ENCODE measurements at places on chromosomes 7 and 10.

- DNase-seq = no peak
These were observed 38.3 kb downstream of the AKR1B1 start for GRCh38 chr7:134420424-134421125.

DNA sequence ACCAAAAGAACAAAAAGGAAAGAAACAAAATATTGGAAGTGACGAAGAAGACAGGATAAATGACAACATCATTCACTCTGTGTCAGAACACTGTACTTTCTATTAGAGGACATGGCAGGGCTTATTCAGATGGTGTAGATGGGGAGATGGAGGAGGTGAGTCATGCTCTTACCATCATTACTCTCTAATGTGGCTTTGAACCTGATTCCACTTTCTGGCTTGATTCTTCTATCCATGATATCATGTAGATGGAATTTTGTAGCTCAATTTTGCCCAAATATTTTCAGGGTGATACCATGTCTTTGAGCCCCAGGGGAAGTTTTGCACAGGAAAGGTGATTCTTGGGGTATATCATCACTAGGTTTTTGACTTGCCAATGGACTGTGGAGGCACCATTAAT is 91.7 kb downstream of the CFAP58 start:
- DNase-seq = no peak

DNA sequence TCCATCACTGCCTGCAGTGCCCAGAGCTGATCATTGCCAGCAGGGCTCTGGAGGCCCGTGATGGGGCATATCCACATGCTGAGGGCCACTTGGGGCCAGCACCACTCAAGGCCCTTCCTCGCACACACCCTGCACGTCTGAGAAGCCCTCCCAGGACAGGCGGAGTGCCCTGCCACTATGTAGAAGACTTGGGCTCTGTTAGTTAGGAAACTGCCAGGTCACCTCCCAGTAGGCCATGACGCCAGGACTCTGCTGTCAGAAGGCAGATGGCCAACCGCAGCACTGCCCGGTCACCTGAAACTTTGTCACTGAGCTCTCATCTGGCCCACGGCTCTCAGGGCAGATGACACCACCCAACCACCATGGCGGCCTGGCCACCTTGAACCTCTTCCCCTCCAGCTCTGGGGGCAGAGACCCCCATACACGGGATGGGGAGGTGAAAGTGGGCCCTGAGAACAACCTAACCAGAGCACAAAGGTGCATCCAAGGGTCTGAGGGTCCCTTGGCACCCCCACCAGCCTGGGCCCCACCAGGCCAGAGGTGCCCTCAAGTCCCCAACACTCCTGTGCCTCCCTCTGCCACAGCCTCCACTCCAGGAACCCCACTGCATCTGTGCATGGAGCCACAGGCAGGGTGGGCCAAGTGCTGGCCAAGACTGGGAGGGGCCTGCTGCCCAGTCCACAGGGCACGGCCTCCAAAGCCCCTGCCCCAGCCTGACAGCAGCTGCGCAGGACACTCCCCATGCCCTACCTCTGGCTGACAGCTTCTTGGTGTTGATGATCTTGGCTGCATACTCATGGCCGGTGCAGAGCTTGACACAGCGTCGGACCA is 41.8 kb downstream of the CAMK2B start:
- peak; percentile 1 for DNase-seq

- DNase-seq = no peak
These were observed 30.1 kb downstream of the OSBPL3 start for GRCh38 chr7:24949884-24950283.

GRCh38 chr10:61125560-61126170 is 181.7 kb upstream of the RHOBTB1 start:
- no peak for DNase-seq

DNA sequence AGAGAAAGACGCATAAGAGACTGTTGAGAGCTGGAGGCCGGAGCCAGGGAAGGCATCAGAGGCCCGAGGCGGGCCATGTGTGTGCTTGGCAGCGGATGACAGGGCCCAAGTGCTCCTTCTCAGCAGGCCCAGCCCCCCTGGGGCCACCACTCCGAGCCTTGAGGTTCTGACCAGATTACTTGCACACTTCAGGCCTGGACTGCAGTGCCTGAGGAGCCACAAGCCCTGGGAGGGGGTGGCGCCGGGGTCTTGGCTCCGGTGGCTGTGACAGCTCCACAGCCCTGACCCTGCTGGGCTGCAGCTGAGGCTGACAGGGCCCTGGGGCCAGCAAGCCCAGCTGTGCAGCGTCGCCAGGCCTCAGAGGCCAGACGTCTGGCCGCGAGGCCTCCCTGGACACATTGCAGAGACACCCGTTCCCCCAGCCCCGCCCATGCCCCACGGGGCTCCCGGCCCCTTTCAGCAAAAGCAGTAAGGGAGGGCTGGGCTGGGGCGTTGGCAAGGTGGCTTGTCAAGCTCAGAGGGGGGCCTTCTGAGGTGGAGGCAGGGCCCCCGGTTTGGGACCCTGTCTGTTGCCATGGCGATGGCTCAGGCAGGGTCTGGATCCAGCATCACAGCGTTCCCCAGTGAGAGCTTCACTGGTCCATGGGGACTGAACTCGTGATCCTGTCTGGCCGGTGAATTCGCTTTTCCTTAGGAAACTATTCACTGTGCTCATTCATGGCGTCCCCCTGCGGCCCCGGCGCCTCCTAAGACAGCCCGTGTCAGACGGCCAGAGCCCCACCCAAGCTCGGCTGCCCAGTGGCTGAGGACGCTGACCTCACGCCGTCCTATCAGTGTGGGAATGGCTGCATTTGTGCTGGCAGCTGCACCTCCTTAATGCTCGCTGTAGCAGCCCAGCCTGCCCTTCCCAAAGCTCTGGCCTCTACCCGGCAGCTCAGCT is 5.7 kb downstream of the ELN start:
- DNase-seq = no peak

- DNase-seq = no peak
These were observed 89.6 kb upstream of the ZNF804B start for GRCh38 chr7:88669913-88670312.

DNA sequence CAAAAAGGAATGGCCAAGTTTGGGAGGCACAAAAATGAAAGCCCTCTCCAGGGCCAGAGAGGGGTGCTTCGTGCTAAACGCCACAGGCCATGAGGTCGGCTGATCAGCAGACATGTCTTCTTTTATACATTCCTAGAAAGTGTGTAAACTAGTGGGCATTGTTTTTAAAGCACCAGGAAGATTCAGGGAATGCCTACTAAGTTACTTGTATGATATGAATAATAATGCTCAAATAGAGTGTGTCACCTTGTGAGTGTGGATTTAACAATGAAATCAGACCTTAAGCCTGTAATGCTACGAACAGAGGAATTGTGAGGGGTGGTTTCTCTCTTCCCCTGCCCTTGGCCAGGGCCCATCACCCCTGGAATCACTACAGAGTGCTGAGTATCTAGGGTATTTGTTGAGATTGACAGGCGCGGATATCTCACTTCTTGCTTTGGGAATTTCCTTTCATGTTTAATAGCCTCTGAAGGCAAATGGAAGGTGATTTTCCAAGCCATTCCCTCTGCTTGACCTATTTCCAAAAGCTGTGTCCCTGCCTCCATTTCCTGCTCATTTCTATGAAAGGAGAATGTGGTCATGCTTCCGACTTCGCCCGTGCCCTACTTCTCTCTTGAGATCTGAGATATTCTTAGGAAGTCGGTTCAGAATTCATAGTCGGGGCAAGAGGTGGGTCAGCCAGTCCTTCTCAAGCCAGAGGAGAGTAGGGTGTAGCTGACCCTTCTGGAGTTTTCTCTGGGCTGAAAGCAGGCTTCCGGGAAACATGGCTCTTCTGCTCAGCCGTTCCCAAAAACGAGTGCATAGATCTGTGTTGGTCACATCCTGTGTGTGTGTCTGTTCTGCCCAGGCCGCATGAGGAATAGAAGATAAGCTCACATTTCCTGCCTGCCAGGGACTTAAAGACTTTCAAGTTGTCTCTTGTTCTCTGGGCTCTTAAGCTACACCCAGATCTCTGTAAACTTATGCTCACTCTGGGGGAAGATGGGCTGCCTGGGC is 167.8 kb upstream of the ITGB1 start:
- DNase-seq = peak; percentile 47

DNA sequence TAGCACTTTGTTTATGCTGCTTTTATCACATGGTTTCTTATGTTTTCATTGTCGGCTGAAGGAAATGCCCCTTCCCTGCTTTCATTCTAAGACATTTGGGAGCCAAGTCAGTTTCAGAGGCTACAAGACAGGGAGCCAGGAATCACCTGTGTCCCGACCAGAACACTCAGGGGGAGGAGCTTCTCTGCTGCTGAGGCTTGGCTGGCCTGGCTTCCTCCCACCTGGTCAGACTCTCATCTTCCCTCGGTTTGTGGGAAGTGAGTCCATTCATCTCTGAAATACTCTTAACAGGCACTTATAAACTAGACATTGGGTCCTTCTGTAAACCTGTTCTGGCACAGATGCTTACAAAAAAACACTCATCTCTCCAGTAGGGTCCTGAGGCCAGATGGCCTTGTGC is 19.6 kb upstream of the GOLGA7B start:
- DNase-seq = no peak

DNA sequence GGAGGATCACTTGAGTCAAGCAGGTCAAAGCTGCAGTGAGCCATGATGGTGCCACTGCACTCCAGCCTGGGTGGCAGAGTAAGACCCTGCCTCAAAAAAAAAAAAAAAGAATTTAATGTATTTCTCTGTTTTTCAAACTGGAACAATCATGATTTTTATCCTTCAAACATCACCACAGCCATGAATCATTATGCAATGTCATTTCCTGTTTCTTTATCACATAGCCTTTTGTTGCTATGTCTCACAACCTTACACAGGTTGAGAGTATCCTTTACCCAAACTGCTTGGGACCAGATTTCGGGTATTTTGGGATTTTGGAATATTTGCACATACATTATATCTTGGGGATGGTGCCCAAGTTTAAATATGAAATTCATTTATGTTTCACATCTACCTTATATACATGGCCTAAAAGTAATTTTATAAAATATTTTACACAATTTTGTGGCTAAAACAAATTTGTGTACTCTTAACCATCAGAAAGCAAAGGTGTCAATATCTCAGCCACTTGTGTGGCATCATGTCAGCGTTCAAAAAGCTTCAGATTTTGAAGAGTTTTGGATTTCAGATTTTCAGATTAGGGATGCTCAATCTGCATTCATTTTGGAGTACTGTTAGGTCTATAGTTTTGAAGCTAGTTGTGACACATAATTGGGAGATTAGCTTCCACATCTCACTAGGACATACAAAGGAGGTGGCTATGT is 8.2 kb downstream of the NT5C3A start:
- no peak for DNase-seq

DNA sequence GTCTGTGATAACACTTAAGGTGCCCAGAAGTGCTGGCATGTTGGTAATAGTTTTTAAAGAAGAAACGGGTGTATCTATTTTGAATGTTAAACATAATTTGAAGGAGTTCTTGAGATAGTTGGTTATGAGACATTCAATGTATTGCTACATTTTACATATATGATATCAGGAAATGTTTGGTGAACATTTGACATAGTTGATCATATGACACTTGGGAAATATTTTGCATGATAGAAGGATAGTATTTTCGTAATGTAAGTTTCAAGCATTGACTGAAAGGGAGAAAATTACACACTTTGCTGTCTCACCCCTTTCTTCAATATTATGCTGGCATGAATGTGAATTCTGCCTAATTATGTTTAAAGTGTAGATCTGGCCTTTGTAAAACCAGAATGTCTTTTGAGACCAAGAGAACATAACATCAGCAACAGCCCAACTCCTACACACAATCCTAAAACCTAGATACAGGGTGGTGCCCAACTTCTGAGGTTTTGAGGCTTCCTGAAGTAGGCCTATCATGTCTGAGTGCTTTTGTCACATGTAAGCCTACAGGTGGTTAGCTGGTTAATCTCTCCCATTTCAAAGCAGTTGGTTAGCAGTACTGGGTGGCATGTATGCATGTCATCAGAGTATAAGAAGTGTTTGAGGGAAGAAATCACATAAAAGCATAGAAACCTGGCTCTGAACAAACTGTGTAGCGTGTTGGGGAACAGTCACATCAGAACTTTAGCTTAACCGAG is 2.1 kb downstream of the ADD3 start:
- peak; percentile 53 for DNase-seq

DNA sequence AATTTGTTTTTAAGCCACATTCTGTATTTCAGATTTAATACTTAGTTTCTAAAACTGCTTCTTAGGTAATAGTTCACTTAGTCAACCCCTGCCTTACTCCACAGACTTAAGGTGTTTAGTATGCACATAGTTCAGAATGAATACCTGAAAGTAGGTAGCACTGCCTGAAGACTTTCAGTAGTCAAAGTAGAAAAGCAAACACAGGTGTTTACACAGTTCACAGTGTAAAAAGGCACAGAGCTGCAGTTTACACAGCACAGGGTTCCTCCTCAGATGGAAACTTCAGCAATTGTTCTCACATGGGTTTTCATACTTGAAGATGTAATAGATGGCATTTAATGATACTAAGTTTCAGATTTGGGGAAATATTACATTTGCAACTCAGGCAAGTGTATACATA is 3.1 kb upstream of the PKD1L1 start:
- no peak for DNase-seq

- DNase-seq = no peak
These were observed 258.1 kb upstream of the IGFBP3 start for GRCh38 chr7:46179061-46179610.

DNA sequence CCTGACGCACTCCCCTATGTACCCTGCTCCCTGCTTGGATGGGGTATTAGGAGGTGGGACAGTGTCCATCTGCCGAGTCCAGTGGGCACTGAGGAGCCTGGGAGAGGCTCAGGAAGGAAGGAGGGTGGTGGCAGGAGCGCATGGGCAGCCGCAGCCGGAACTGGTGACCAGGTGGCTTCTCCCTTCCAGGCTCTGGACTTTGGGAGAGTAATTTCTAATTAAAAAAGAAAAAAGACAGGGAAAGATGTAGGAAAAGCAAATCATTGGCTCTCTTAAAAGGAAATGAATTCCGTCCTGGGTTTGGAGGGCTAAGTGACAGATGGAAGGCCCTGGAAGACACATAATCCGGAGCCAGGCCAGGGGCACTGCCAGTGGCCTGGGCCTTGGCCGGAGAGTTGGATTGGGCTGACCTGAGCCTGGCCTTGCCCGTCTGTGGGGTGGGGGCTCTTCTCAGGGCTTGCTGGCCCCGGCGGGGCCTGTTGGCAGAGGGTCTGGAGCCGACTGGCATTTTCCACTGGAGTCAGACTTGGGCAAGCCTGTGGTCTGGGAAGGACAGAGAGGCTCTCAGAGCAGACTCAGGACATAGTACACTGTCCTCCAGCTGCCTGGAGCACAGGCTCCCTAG is 63.0 kb downstream of the NEURL1 start:
- no peak for DNase-seq

DNA sequence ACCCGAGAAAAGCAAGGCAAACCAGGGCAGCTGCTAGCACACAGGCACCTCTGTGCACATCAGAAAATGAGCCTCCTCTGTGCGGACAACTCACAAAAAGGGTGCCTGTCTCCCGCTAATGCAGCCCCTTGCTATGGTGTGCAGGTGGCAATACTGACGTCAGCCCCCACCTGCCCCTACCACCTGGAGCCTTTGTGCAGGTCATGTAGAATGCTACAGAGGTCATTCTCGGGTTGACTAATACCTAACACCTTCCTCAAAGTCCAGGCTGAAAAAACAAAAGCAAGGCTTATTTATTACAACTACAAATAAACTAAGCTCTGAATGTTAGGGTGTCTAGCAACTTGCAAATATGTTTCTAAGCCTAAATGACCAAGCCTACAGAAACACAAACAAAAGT is 13.9 kb downstream of the PIP4K2A start:
- no peak for DNase-seq

Measured in activated CD4-positive, alpha-beta T cell treated with anti-CD3 and anti-CD28 coated beads for 4 hours (primary cell).